ENCODE measurements at places on chromosomes 2 and 18.

DNA sequence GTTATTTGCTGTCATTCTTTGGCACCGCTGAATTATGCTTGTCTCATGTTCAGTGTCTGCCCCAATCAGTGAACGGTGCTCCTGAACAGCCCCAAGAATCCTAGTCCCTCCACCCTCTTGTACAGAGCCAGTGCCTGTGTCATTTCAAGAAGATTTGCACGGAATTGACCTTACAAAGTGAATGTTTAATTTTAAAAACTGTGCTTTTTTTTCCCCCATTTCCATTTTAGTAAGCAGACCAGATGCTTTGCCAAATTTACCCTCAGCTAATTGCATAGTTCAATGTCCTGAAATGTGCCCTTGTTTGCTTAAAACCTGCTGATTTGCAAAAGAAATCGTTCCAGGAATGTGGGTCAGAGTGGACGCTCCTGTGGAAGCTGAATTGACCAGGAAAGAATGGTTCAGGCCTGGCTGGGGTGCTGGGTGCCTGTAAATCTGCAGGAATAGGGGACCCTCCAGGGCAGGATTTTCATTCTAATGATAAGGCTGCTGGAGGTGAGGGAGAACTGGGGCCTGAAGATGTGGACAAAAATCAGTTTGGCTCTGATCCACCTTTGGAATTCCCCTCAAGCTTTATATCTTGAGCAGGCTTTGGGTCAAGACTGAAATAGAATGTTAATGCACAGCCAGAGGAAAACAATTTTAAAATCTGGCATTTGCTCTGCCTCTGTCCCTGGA lies 20.1 kb downstream of the TMEM17 start:
- DNase-seq = no peak

DNA sequence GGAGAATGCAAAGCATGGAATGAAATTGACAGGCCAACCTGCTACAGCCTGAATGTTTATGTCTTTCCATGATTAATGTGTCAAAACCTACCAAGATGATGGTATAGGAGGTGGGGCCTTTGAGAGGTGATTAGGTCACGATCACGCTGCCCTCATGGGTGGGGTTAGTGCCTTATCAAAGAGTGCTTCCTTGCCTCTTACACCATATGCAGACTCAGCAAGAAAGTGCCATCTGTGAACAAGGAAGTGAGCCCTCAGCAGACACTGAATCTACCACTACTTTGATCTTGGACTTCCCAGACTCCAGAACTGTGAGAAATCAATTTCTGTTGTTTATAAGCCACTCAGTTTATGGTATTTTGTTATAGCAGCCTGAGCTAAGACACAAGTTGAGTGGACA lies 147.5 kb upstream of the BCL2L11 start:
- DNase-seq = no peak

- no peak for DNase-seq
Measured at GRCh38 chr2:110717734-110718133, 14.6 kb upstream of the ACOXL start.

GRCh38 chr2:163656622-163657280 lies 79.1 kb downstream of the FIGN start:
- no peak for DNase-seq

- DNase-seq = no peak
Measured at GRCh38 chr2:108287169-108287568, 1.5 kb upstream of the SULT1C2 start.

- no peak for DNase-seq
Measured at GRCh38 chr2:62391696-62392095, 114.3 kb downstream of the TMEM17 start.

DNA sequence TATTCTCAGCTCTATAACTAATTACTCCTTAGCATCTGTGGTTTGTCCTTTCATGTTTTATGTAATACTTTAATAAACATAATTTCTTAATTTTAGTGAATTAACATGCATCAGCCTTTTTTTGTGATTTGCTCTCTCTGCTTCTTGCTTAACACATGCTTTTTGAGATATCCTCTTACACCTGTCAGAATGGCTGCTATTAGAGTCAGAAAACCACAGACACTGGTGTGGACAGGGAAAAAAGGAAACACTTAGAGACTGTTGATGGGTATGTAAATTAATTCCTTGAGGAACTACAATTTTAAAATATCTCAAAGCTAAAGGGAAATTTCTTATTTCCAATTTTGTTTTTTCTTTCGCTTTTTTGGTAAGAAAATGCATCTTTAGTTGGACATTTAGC lies 549.0 kb downstream of the ZNF804A start:
- DNase-seq = no peak

DNA sequence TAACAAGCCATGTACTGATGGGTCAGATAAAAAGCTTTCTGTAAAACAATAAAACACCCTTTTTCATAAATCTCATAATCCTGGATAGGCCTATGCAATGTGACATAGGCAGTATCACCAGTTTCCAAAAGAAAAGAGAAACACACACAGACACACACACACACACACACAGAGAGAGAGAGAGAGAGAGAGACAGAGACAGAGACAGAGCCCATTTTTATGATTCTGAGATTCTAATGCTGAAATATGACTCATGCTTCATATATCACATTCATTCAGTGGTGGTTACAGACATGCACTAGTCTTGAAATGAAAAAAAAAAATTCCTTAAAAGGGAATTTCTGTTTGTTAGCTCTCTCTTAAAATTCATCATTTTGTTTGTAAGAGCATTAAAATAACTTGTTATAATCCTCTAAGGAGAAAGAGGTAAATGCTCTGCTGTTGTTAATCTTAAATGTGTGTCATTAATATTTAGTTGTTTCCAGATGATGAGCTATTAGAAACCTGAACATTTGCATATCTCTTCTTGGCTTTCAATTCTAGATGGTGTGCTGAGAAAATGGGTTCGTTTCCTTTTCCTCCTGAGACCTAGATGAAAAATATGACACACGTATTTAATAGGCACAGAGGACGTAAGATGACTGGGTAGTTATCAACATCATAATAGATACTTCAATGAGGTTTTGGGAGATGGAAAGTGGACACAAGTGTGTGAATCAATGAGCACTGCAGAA lies 1598.7 kb upstream of the ACVR2A start:
- DNase-seq = no peak

DNA sequence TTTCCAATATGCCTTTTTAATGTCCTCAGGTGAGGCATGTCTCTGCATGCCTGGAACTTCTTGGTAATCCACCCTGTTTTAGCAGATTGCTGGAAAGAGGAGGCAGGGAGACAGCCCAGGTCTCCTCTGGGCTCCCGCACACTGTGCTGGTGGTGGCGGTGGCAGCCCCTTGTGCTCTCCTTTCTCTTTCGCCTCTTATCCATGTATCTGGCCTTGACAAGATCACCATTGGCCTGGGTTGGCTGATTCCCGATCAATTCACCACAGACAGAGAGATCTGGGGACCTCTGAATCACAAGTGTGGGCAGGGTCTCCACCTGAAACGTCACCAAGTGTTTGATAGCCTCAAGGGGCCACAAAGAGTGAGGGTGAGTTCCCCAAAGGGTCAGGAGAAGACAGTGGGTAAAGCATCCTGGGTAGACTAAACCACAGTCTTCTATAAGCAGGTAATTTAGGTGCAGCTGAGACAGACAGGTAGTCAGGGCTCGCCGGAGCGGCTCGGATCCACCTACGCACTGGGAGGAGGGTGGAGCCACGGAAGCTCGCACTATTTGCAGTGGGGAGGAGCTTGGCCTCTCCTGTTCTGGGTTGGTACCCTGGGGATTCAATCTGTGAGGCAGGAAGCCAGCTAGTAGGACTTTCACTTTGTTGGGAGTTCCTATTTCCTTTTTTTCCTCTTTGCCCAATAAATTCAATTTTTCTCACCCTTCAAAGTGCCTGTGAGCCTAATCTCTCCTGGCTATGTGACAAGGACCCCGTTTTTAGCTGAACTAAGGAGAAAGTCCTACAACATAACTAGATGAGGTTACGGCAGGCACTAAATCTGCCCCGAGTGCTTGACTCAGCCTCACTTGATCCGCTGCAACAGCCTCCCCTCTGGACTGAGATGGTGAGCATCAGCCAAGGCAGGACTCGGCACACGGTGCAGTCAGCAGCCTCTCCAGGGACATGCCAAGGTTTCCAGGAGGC lies 57.6 kb downstream of the SLC4A3 start:
- no peak for DNase-seq

- DNase-seq = no peak
Measured at GRCh38 chr2:154455866-154456265, 242.6 kb upstream of the KCNJ3 start.

DNA sequence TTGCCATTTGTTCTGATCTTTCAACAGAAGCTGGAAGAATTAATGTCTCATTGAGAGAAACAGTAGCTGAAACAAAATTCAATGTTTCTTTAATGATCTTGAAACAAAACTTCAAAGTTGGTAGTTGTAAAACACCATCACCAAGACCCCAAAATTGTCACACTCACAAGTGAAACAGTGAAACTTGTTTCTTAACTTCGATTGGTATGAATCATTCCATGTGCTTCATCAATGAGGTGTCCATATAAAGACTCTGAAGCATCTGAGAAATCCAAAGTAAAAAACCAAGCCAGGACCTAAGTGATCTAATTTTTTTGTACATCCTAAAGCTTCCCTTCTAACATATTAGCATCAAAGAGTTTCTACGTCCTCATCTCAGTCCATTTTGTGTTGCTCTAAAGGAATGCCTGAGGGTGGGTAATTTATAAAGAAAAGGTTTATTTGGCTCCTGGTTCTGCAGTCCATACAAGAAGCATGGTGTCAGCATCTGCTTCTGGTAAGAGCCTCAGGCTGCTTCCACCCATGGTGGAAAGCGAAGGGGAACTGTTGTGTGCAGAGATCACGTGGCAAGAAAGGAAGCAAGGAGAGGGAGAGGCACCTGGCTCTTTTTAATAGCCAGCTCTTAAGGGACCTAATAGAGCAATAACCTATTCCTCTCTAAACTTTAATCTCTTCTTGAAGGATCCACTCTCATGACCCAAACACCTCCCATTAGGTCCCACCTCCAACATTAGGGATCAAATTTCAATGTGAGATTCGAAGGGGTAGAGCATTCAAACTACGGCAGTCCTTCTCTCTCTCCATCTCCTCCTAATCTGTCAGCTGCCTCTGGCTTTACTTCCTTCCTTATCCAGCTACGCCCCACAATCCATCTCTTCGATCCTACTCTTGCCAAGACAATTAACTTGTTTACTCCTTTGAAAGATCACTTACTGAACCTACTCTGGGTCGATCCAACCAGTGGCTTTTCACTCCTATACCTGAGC lies 20.7 kb upstream of the TLK1 start:
- peak; percentile 45 for DNase-seq

DNA sequence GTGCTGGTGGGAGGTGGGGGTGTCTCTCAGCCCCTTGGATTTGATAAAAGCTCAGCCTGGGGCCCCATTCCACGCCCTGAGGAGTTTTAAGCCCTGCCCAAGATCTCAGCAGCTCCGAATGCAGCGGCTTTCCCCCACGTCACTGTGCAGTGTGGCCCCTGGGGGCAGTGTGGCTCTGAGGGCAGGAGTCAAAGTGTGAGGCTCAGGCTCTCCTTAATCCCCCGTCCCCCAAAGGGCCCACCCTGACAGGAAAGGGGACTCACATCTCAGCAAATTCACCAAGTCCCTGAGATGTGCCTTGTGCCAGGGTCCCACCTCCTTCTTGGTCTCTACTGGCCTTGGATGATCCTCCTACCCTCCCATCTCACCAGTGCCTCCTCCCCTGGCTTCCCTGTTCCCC lies 25.2 kb downstream of the NPPC start:
- DNase-seq = peak; percentile 51

DNA sequence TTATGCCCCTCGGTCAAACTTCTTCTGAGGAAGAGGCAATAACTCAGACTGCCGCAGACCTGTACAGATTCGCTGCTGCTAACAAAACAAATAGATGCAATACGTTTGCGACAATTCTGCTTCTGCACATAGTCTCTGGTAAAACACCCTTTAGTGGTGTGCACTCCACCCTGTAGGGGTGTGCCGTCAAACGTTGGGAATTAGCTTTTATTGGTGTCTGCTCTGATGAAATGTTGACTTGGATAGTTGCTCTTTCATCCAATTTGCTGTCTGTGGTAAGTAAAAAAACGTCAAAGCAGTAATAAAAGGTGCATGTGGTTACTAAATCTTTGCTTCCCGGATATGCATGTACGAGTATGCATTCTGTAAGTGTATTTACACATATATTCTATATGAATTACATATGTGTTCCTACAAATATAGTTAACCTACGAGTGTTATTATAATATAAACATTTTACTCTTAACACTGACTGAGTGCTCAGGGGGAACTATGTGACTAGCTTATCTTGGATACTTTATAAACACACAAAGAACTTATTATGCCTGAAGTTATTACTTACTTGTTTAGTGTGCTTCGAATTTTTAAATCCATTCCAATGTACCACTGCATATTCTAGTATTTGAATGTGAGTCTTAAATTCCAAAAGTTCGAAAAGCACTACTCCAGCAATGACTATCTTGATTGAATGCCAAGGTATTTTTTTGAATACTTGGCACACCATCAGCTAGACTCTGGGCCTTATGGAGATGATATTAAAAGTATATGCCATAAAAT lies 610.2 kb downstream of the ZEB2 start:
- DNase-seq = no peak

- no peak for DNase-seq
Measured at GRCh38 chr18:8701546-8702118, 3.7 kb upstream of the MTCL1 start.

DNA sequence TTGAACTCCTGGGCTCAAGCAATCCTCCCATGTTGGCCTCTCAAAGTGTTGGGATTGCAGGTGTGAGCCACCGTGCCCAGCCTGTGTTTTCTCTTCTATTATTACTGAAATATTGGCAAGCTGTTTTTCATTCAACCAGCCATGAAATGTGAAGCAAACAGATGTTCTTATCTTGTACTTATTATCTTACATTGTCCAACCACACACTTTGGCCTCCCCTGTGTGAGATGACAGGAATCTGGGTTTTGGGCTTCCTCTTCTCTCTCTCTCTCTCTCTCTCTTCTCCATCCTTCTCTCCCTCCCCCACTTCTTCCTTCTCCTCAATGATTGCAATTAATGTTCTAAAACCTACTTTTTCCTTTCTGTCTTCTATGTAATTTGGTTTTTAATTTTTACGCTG lies 33.1 kb downstream of the RAMP1 start:
- DNase-seq = no peak

GRCh38 chr2:207115715-207116364 lies 49.9 kb downstream of the KLF7 start:
- no peak for DNase-seq

- DNase-seq = no peak
Measured at GRCh38 chr2:96095116-96095636, 21.2 kb downstream of the ADRA2B start.

GRCh38 chr18:9038277-9038871 lies 64.1 kb upstream of the NDUFV2 start:
- no peak for DNase-seq

- DNase-seq = no peak
Measured at GRCh38 chr2:64612575-64613195, 41.0 kb downstream of the SERTAD2 start.

GRCh38 chr2:27086724-27087593 lies at the start of gene KHK:
KHK (plus strand) TSS chr2:27086772; CDS start chr2:27087260, 488 bp downstream.
- peak; percentile 76 for DNase-seq

Measured in NCI-H82 (cell line).